ENCODE measurements at places on chromosomes 3 and 15.

DNA sequence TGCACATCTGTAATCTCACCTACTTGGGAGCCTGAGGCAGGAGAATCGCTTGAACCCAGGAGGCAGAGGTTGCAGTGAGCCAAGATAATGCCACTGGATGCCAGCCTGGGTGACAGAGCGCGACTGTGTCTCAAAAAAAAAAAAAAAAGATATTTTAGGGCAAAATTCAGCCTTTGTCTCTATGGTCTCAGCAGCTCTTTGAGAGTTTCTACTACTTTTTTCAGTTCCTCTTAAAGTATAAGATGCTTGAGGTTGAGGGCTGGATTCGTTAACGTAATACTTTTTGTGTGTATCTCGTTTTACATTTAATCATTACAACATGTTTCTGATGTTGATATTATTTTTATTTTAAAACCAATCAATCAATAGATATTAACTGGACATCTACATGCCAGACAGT is 381.2 kb upstream of the TBL1XR1 start:
- no peak for DNase-seq

- no peak for DNase-seq
Measured at GRCh38 chr3:131048030-131048429, 21.4 kb downstream of the NEK11 start.

DNA sequence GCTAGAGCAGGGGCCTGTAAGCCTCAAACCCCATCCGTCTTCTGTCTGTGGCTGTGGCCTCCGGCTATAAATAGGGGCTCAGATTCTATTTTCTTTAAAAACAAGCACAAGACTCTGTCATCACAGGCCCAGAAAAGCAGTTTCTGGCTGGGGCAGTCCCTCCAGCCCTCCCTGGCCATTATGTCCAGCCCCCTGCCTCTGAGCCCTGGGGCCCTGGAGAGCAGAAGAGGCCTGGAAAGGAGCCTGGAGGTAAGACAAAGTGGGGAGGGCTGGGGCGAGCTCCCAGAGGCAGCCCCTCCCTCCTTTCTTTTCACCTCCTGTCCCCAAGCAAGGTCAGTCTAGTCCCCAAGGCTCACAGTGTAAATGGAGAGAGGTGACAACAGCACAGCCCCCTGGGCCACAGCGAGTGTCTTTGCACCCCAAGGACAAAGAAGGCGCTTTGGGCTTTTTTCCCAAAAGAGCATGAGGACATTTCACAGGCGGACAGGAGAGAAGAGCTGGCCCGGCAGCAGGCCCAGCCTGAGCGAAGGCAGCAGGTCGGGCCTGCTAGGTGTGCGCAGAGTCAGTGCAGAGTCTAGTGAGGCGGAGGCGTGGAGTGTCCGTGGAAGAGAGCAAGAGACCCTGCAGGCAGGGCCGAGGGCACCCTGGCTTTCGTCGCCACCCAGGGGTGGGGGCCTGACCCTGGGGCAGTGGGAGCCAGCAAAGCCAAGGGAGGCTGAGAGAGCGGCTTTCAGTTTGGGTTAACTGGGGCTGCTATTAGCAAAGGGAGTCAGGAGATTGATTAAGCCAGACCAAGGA is 188.3 kb downstream of the TBC1D2B start:
- no peak for DNase-seq

DNA sequence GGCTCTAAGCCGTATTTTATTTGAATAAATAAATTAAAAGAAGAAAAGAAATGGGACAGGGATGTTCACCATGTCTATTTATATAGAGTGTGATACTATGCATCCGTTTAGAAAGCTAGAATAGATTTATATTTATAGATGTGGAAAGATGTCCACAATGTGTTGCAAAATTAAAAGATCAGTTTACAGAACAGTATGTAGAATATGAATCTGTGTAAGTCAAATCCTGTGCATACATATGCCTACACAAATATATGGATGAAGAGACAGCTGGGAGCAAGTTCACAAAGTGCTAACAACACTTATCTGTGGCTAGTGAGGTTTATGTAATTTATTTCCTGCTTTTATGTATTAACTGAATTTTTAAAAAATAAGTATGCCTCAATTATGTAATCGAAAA is 25.4 kb upstream of the SLMAP start:
- DNase-seq = no peak

DNA sequence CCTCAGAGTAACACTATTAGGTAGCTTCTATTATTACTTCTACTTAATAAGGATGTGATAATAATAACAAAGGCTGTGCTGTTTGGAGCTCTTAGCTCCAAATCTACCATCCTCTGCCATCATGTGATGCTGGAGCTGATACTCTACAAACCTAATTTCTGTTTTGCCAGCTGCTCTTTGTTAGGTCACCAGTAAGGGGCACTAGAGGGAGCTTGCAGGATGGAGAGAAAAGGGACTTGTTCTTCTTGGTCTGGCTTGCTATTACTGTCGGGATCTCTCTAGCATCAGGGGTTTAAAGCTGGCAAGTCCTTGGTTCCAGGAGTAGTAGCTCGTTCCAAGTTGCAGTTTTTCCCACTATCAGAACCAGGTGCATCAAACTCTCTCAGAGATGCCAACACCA is 194.9 kb upstream of the KBTBD8 start:
- no peak for DNase-seq

- peak; percentile 57 for DNase-seq
Measured at GRCh38 chr3:42080453-42080872, 10.7 kb upstream of the TRAK1 start.

GRCh38 chr3:45654397-45654944 is 34.7 kb upstream of the SACM1L start:
- no peak for DNase-seq

DNA sequence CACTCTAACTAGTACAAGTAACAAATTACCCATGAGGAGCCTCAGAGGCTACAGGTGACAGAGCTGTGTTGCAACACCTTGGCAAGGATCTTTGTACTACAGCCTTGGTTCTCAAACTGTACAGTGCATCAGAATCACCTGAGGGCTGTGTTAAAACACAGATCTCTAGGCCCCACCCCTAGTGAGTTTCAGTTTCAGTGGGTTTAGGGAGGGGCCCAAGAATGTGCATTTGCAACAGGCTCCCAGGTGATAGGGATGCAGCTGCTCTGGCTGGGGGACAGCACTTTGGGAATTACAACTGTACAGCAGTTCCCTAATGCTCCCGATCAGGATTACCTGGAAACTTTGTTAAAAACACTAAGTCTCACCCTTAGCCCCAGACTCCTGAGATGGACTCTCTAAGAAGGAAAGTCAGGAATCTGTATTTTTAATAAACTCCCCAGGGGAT is 66.1 kb upstream of the NR2F2 start:
- DNase-seq = no peak

DNA sequence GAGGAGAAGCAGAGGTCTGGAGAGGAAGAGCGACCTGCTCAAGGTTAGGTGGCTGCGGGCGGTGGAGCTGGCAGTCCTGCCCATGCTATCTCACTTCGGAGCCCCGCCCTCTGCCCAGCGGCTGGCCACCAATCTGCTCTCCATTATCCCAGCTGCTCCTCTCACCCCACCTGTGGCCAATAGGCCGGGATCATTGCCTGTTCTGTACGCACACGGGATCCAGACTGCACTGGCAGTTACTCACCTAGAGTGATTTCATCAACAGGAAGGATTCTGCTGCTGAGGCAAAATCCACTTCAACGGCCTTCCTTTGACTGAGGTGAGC is 100.6 kb downstream of the TLE3 start:
- no peak for DNase-seq

DNA sequence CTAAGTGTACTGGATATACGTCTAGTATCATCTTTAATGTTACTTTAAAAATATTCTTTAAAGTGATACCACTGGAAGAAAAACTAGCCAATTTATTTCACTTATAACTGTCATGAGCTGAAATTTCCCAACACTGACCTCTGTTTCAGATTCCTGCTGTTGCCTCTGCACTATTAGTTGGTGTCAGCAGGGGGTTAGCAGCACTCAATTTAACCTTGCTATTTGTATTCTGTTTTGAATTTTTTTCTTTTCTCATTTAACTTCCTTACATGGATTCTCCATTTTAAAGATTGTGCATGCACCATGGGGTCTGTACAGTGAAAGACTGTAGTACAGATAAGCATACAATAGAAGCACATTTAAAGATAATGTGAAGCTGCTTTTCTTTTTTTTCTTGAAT is 169.2 kb downstream of the UBE2E2 start:
- DNase-seq = no peak

- DNase-seq = no peak
Measured at GRCh38 chr3:56772952-56773938, 28.5 kb downstream of the ARHGEF3 start.

GRCh38 chr3:160065282-160065681 is 76.6 kb downstream of the IL12A start:
- DNase-seq = no peak

- DNase-seq = no peak
Measured at GRCh38 chr3:82942041-82942440, 1180.6 kb upstream of the GBE1 start.

GRCh38 chr15:52336529-52336928 is 40.9 kb upstream of the MYO5C start:
- no peak for DNase-seq

GRCh38 chr3:195860456-195860855 is 47.9 kb downstream of the TNK2 start:
- DNase-seq = no peak

DNA sequence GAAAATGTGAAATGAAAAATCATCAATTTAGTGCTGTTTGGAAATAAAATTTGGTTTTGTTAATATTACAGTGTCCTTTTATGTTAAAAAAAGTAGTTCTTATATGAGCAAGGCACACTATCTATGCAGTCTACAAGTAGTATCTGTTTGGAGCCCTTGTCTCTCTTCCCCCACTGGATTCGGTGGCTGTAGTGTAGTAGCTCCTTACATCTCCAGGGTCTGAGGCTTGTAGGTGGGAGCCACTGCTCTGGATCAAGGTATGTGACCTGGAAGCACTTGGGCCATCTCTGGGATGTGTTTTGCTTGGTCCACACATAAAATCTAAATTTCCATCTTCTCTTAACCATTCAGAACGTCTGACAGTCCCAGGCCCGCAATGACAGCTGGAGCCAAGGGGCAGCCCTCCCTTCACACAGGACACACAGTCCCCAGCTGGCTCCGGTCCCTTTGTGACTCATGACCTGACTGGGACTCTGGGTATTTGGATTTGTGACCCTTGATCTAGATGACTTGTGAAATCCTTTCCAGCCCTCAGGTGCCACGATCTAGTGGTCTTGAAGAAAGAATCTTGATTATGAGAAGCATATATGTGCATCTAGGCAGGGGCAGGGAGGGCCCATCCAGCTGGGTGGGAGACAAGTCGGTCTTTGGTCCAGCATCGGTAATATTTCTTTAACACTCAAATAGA is 80.0 kb downstream of the USP13 start:
- DNase-seq = no peak

GRCh38 chr3:23474580-23475357 is 271.6 kb downstream of the UBE2E2 start:
- no peak for DNase-seq

GRCh38 chr3:183265157-183265642 is 12.1 kb downstream of the B3GNT5 start:
- no peak for DNase-seq

- DNase-seq = no peak
Measured at GRCh38 chr15:60525341-60526039, 46.5 kb upstream of the ICE2 start.

- DNase-seq = no peak
Measured at GRCh38 chr3:20692675-20693074, 506.7 kb upstream of the SGO1 start.

GRCh38 chr15:66936861-66937582 is 128.4 kb upstream of the SMAD3 start:
- no peak for DNase-seq

DNA sequence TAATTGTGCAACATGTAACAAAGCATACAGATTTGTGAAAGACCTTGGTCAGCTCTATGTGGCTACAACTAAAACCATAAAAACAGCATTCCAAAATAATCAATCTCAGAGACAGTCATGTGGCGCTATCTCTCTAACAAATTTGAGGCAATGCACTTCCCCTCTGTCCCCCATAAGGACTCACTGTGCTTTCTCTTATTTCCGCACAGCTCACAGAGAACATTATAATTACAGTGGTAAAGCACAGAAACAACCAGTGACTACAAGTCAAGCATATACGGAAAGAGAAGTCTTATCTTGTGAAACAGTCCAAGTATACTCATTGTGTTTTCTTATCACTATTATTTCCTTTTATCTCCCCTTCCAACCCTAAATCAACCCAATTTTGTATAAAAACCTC is 64.3 kb downstream of the RYK start:
- DNase-seq = no peak

DNA sequence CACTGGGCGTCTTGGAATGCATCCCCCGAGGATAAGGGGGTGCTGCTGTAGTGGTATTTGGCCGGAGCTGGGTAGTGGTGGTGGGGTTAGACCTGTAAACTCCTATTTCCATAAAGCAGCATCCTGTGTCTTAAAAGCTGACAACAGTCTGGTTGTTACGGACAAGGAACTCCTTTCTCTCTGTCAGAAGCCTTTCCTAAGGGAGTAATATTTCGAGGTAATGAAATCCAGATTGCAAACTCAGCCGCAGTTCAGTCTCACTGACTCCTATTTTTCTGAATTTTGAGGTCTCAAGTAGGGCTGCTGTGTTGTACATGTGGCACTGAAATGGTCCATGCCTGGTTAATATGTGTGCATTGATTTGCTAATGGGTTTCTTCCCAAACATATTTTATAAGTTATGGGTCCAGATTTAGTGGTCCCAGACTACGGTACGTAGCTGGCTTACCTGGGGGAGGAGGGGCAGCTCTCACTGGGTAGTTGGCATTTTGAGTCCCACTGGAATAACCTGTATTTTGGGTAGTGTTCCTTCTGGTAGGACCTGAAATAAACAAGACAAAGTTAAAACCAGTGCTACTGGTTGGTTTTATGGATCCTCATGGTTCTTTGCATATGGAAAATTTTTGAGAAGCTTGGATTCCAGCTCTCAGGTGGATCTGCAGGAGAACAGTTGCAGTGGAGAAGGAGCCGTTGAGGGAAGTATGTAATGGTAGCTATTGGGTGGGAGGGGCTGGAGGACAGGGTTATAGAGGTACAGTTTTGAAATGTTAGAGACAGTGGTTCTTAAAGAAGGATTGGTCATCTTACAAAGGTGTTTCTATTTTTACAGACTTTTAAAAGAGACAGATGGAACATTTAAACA is 48.6 kb upstream of the LDHAL6B start:
- no peak for DNase-seq

GRCh38 chr15:80878242-80878866 is 99.2 kb downstream of the CEMIP start:
- DNase-seq = no peak
